ENCODE measurements at places on chromosomes 1 and 21.

- no peaks in the 10 kb centered on the region for H3K4me1 ChIP-seq
- DNase-seq = no peak
- H3K27ac ChIP-seq = no peak overlapping the region
- H3K27me3 ChIP-seq = peaks cover 20% of the 10 kb centered on the region
These were observed 871 bp upstream of the ERICH3 start for GRCh38 chr1:74674278-74675048.

- no peak for DNase-seq
- H3K36me3 ChIP-seq = no peaks in the 10 kb centered on the region
- no peak overlapping the region for H3K4me3 ChIP-seq
- no peak overlapping the region for H3K27ac ChIP-seq
- H3K4me1 ChIP-seq = peaks cover 24% of the 10 kb centered on the region
These were observed 63.7 kb downstream of the FAAP20 start for GRCh38 chr1:2130871-2131289.

GRCh38 chr1:193919827-193920226 lies 733.4 kb upstream of the B3GALT2 start:
- no peak overlapping the region for H3K27ac ChIP-seq
- no peak for DNase-seq
- no peaks in the 10 kb centered on the region for H3K27me3 ChIP-seq
- H3K4me3 ChIP-seq = no peak overlapping the region
- no peaks in the 10 kb centered on the region for H3K4me1 ChIP-seq
- no peaks in the 10 kb centered on the region for H3K36me3 ChIP-seq

DNA sequence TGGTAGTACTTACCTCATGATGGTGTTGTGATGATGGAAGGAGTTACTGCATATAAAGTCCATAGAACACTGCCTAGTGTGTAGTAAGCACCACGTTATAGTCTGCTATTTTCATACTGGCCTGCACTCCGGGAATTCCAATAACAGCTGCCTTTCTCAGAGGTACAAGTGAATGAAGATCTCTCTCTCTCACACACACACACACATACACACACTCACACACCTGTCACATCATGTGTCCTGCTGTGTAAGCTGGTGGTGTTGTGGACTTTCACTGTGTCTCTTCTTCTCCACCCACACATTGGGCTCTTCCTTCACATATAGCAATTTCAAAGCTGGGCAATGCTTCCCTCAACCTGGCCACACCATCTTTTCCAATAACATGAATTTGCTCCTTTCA lies 33.4 kb upstream of the ST6GALNAC5 start:
- no peaks in the 10 kb centered on the region for H3K27me3 ChIP-seq

DNA sequence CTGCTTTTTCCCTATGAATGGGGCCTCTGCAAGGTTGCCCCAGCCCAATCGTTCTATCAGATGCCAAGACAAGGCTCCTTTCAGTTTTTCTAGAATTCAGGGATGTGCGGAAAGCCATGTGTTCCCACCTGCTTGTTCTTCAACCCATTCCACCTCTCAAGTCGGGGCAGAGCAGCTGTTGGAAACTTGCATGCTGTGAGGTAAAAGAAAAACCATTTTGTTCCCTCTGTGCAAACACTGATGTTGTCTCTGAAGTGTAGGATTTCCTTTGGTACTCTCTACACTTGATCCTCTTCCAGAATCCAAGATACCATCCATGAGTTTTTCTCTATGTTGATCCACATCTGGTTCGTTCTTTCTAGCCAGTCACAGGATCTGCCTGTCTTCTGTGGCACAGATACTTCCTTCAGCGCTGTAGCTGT lies 7.3 kb downstream of the IER5 start:
- H3K27ac ChIP-seq = no peak overlapping the region
- no peaks in the 10 kb centered on the region for H3K27me3 ChIP-seq
- no peak overlapping the region for H3K4me3 ChIP-seq
- H3K4me1 ChIP-seq = peaks cover 40% of the 10 kb centered on the region
- DNase-seq = no peak

DNA sequence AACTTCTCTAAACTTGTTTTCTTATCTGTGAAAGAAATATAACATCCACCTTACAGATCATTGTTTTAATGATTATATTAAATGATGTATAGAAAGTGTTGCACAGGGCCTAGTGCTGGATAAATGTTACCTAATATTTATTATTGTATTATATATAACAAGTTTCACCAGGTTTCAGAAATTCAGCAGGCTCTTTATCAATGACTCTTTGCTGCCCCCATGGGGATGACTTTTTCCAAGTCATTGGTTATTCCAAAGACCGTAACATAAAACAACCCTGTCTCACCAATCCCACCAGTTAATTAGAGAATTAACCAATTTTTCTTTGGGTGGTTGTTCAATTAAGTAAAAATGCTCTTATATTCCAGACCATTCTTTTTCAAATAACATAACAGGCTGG lies 7.3 kb upstream of the DEDD start:
- no peaks in the 10 kb centered on the region for H3K36me3 ChIP-seq
- DNase-seq = no peak
- H3K4me3 ChIP-seq = no peak overlapping the region
- no peak overlapping the region for H3K27ac ChIP-seq
- H3K4me1 ChIP-seq = no peaks in the 10 kb centered on the region
- H3K27me3 ChIP-seq = no peaks in the 10 kb centered on the region

GRCh38 chr1:54016343-54017282 lies 1.4 kb downstream of the LDLRAD1 start:
- H3K27me3 ChIP-seq = peaks cover 11% of the 10 kb centered on the region
- H3K4me1 ChIP-seq = peaks cover 12% of the 10 kb centered on the region
- H3K27ac ChIP-seq = peak overlapping the region; percentile 2
- DNase-seq = peak; percentile 65

DNA sequence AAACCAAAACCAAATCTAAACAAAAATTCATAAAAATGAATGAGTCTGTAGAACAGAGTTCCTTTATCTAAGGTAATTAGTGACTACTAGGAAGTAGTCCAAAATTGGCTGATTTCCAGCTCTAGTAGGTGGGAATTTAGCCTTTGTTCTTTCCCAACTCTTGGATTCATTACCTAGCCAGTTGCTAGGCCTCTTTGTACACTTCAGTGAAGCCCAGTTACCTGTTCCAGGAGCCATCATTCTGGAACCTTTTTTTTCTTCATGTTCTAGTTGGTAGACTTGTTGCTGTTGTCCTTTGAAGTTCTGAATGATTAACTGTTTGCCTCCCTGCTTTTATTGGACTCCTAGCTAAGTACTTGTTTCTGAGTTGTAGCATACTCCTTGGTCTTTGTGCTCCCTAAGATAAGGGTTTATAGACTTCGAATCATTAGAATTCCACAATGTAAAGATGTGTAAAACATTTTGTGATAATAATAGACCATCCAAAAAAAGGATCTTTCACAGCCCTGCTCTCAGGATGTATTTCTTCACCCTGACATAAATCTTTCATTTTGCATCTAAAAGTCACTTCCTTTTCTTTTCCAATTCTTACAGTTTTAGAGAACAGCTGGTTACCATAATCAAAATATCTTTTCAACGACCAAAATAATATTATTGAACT lies 9.8 kb downstream of the PLA2G4A start:
- H3K27ac ChIP-seq = no peak overlapping the region
- no peak overlapping the region for H3K4me3 ChIP-seq
- no peaks in the 10 kb centered on the region for H3K36me3 ChIP-seq
- no peaks in the 10 kb centered on the region for H3K27me3 ChIP-seq

GRCh38 chr21:37176716-37177115 lies 90.4 kb downstream of the VPS26C start:
- H3K36me3 ChIP-seq = peaks cover 9% of the 10 kb centered on the region
- H3K27ac ChIP-seq = no peak overlapping the region
- no peaks in the 10 kb centered on the region for H3K4me1 ChIP-seq
- H3K27me3 ChIP-seq = no peaks in the 10 kb centered on the region
- no peak overlapping the region for H3K4me3 ChIP-seq
- no peak for DNase-seq

DNA sequence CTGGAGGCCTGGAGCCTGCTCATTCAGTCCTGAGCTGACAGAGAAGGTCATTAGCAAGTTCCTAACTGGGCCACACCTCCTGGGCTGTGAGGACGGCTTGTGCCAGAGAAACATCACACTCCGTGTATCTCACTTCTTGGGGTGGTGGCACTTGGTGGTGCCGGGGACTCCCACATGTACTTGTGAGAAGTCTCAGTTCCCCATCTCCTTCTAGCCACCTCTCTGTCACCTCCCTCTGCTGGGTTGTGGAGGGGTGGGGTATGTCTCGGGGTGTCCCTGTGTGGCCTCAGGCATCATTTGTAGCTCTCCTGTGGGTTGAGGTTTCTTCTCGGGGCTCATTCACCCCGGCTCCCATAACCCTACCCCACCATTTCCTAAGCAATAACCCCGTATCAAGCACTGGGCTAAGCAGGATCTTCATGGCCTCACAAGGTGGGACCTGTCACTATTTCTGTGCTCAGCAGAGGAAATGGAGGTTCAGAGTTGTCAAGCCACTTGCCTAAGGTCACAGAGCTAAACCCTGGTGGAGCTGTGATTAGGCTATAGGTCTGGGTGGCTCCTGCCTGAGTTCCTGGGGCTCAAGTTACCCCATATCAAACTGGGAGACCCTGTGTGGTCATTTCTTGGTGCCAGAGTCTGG lies 62.5 kb downstream of the UBIAD1 start:
- no peak overlapping the region for H3K4me3 ChIP-seq
- peaks cover 5% of the 10 kb centered on the region for H3K4me1 ChIP-seq
- no peaks in the 10 kb centered on the region for H3K36me3 ChIP-seq
- H3K27me3 ChIP-seq = peaks cover 17% of the 10 kb centered on the region

GRCh38 chr1:94259635-94260289 lies 22.4 kb upstream of the ARHGAP29 start:
- no peak for DNase-seq
- H3K27ac ChIP-seq = no peak overlapping the region
- H3K4me3 ChIP-seq = no peak overlapping the region
- H3K4me1 ChIP-seq = peaks cover 26% of the 10 kb centered on the region
- H3K36me3 ChIP-seq = no peaks in the 10 kb centered on the region
- no peaks in the 10 kb centered on the region for H3K27me3 ChIP-seq

DNA sequence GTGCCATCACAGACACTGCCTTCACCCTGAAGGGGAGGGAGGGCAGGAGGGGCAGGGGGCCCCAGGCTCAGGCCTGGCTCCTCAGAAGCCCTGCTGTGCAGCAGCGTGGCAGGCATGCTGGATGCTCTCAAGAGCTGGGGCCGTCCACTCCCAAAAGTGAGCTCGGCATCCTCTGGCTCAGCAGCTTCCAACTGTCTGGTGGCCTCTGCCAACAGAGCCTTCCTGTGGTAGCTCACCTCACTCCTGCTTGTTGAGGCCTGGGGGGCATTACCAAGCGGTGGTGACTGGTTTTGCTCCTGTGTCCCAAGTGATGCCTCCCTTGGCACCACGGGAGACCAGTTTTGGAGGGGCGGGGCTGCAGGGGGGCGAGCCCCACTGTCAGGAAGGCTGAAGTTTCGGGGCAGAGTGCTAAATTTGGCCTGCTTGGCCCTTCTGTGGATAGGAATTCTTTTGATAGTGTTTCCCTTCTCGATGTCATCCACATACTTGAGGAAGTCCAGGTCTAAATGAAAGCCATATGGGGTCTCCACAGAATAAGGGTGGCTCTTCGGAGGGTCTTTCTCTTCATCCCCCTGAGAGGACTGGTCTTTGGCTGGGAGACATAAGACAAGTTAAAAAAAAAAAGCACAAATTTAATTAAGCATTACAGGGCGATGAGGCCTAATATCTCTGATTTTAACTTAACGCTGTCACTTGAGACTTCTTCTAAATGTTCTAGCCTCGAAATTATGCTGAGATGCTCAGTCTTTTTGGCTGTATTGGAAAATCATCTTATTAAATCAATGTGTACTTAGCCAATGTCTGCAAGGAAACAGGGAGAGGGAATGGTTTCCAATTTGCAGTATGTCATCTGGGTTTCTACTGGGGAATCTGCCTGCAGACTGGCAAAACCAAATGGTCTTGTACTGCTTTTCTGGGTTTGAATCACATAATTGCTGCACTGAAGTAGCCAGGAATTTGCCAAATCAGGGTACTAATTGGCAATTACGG lies 44.4 kb downstream of the KANK4 start:
- no peak overlapping the region for H3K4me3 ChIP-seq
- no peak overlapping the region for H3K27ac ChIP-seq
- H3K36me3 ChIP-seq = no peaks in the 10 kb centered on the region
- H3K27me3 ChIP-seq = no peaks in the 10 kb centered on the region
- no peaks in the 10 kb centered on the region for H3K4me1 ChIP-seq

GRCh38 chr1:151534662-151535278 lies 5.3 kb upstream of the TUFT1 start:
- no peaks in the 10 kb centered on the region for H3K27me3 ChIP-seq
- no peak overlapping the region for H3K4me3 ChIP-seq
- no peak for DNase-seq
- H3K4me1 ChIP-seq = peaks cover 38% of the 10 kb centered on the region

- no peak overlapping the region for H3K4me3 ChIP-seq
- no peaks in the 10 kb centered on the region for H3K36me3 ChIP-seq
- no peak for DNase-seq
- no peak overlapping the region for H3K27ac ChIP-seq
These were observed 17.4 kb downstream of the FMN2 start for GRCh38 chr1:240109130-240109529.

DNA sequence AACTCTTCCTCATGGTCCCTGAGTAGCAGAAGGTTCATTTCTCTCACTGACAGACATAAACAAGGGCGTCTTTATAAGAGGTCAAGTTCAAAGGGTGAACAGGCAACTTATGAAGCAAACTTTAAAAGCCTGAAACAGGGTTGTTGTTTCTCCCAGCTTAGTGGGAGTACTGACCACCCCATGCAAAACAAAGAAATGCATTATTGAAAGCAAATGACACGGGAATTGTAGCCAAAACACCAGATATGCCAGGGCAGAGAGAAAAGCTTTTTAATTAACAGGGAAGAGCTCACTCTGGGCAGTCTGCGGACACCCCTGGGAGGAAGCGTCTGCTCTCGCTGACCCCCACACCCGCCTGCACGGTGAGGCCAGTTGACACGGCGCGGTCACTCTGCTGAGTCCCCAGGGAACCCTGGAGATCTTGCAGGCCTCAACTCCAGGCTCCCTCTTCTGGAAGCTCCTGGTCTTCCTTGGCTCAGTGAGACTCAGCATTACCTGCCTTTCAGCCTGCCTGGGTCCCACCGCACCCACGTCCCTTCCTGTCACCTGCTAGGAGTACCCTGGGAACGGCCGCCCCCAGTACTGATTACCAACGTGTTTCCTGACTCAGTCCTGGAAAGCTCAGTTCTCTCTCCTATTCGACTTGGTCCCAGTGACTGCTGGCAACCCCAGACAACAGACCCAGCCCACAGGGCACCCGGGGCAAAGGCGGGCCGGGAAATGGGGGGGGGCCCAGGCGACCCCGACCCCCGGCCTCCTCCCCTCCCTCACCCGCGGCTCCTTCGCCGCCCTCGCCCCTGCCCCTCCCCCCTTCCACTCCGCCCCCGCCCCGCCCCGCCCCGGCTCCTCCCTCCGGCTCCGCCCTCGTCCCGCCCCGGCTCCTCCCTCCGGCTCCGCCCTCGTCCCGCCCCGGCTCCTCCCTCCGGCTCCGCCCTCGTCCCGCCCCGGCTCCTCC lies 972 bp downstream of the CFAP410 start:
- no peaks in the 10 kb centered on the region for H3K27me3 ChIP-seq
- no peak overlapping the region for H3K27ac ChIP-seq
- DNase-seq = peak; percentile 17
- H3K4me3 ChIP-seq = peak overlapping the region; percentile 37
- no peaks in the 10 kb centered on the region for H3K36me3 ChIP-seq
- peaks cover 10% of the 10 kb centered on the region for H3K4me1 ChIP-seq
